Kidney epithelial cell (primary cell): ENCODE measurements at places on chromosomes 2 and 18. TPM values are rescaled to one million over a fixed set of nuclear protein-coding genes. Genes with fewer than 3 reads are reported as not detected.

- DNase-seq: no peak
Measured at GRCh38 chr2:237624565-237624964, 2.8 kb upstream of the LRRFIP1 start.

- no peak for DNase-seq
Measured at GRCh38 chr2:132991471-132992045, 321.6 kb upstream of the LYPD1 start.

GRCh38 chr2:118112771-118113334 lies 24.6 kb downstream of the INSIG2 start:
- peak; percentile 87 for DNase-seq

DNA sequence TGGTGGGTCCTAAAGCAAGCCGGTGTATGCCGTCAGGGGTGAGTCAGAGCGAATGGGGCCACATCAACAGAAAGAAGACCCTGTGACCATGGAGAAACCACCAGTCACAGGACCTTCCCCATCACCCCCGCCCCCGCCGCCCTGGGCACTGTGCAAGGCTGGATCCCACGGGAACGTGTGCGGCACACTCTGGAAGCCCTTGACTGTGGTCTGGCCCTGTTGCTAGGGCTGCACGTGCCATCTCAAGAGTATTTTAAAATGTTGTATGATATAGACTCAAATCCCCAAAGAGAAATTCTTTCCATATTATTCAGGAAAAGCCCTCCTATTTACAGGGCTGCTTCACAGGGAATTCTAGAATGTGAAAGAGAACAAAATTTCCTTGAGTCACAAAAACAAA lies 174.8 kb downstream of the BCL2 start:
- DNase-seq: no peak

- no peak for DNase-seq
Measured at GRCh38 chr18:6414118-6414722, 491 bp downstream of the L3MBTL4 start.

The LYPD6B gene
- 1.2 and 5.3 TPM in 2 replicates for total RNA-seq

The RAMP1 gene
- total RNA-seq: 3.1 and 4.4 TPM in 2 replicates

DNA sequence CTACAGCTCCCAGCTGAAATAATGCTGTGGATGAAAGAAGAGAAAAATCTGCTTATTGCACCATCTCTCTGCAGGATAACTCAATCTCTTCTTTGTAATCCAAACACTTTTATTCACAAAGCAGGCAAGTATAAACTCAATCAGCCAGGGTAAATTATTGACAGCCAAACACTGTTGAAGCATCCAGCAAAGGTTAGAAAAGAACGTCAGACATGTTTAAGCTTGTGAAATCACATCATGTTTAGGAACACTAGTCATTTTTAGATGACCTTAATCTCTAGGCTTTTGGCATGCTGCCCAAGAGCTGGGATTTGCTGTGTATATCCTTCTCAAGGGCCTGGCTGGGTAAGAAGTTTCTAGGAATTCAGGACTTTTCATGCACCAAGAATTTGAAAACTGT lies 1148.1 kb upstream of the FANCL start:
- DNase-seq: peak; percentile 75

The MLPH gene
- total RNA-seq: 27.3 and 44.6 TPM in 2 replicates

DNA sequence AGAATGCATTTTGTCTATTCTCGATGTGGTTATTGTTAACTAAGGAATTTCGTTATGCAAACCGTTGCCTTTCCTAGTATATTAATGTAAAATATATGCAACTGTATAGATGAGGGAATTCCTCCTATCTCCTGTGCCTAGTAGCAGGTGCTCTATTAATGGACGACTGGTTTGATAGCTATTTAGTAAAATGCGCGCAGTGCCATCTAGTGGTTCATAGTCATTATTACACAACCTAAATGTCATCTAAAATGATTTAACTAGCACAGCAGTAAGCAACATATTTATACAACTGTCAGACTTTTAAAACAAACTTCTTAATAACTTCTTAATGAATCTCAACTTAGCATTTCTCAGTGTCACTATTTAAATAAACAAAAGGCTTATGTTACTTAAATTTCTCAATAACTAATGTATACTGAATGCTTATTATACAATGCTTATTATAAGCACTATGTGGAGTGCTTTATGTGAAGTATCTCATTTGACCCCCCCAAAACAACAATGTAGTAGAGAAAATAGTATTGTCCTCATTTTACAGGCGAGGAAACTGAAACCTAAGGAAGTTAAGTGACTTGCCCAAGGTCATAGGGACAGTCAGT lies 77.9 kb downstream of the DTNA start:
- no peak for DNase-seq

DNA sequence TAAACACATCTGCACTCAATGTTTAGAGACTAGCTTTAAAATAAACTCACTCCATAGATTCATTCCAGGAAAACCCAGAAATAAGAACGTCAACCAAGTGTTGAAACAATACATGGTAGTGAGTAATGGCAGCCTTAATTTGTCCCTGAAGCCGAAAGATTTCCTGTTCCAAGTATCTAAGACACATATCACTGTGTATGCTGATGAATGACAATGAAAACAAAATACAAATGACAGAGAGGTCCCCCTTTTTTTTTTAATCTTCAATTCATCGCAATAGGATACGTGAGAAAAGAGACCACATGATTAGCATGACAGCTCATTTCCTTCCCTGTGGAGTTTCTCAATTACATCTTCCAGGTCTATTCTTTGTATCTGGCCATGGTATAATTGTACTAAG lies 160.5 kb upstream of the STK17B start:
- DNase-seq: no peak

GRCh38 chr2:15010346-15010745 lies 377.8 kb downstream of the LRATD1 start:
- DNase-seq: no peak

The C2orf72 gene
- 0.63 and 1.3 TPM in 2 replicates for total RNA-seq

- no peak for DNase-seq
Measured at GRCh38 chr18:79520478-79521390, 125.0 kb downstream of the NFATC1 start.

DNA sequence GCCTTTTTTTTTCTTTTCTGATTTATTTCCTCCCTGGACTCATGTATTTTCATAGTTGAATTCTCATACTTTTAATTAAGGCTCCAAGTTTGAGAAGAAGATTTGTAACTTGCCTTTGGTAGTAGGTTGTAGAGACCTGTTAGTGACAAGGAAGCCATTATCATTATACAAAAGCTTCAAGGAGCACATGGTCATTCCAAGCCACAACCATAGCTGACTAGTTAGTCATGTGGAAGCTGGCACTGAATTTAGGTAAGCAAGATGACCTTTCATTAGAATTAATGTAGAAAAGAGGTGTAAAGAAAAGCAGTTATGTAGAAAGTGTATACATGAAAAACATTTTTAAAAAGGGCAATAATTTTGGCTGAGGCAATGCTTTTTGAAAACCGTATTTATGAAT lies 89.7 kb downstream of the LRP1B start:
- no peak for DNase-seq

GRCh38 chr2:160509016-160509415 lies 15.4 kb upstream of the RBMS1 start:
- no peak for DNase-seq

The HOXD1 gene
- 9.8 and 11.1 TPM in 2 replicates for total RNA-seq

- DNase-seq: no peak
Measured at GRCh38 chr2:84846741-84847142, 34.1 kb downstream of the TRABD2A start.

DNA sequence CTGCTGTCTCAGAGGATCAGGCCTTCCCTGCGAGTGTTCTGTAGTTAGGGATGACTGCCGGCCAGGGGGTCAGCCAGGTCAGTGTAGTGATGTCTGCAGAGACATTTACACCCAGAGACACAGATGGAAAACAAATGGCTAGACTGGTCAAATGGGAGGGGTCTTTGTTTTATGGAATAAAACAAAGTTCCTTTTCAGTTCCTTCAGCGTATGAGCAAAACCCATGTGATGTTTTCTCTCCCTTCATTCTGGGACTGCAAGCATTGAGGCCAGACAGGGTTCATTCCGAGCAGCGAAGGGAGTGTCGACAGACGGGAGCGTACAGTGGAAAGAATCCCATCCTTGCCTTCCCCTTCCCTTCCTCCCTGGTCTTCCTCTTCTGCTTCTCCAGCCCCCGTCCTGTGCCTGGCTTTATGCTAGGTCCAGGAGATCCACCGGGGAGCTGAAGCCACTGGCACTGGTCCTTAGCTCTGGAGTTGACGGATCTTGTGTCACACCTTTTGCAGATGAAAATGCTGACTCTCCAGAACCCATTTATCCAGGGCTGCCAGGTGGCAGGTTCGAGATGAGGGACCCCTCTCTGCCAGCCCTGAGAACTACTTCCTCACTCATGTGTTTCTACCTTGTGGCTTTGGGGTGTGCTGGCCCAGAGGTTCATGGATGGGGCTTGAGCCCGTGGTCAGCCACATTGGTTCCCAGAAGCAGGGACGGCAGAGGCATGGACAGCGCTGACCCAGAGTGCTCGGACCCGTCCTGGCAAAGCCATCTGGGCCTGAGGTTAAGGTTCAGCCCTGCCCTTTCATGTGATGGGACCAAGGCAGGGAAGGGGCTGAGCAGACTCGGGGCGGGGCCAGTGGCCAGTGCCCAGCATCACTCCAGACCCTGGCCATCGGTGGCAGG lies 24.2 kb downstream of the ITGB1BP1 start:
- DNase-seq: no peak

- no peak for DNase-seq
Measured at GRCh38 chr2:20483194-20483895, 36.5 kb downstream of the RHOB start.

DNA sequence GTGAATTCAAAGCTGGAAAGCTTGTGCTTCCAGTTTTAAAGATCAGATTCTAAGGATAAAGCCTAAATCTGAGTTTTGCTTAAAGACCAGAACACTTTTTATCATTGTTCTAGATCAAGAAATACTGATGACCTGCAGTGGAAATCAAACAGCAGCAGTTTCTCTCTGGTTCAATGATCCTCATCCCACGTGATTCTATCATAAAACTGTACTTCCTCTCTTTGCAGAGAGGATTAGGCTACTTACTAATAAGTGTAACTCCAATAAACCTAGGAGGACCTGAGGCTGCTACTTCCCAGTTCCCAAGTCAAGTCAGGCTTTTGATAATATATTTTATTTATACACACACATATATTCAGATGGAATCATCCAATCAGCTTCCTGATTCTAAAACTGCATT lies 81.9 kb downstream of the TCF4 start:
- no peak for DNase-seq

The PSME4 gene
- total RNA-seq: 39.5 and 44.3 TPM in 2 replicates

GRCh38 chr2:229340086-229340760 lies 69.1 kb upstream of the PID1 start:
- DNase-seq: no peak

The LINC00305 gene
- not detected in 2 replicates for total RNA-seq

GRCh38 chr2:1502891-1503304 lies 89.6 kb downstream of the TPO start:
- no peak for DNase-seq

DNA sequence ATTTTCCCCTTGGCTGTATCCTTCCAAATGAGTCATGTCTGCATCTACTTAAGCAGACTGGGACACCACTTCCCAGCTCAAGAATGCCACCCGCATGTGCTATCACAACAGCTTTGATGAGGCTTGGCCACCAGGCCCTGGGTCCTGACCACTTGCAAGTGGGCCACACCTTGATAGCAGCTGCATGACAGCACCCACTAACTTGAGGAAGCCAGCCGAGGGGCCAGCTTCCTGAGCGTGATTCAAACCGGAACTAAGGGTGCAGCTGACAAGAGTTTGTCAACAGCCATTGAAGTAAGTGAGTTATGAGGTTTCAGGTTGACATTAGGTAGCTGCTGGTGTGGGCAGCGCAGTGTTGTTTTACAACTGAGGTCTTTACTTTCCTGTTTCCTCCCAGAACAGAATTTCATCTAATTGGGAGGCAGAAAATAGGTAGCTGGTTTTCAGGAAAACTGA lies 54.4 kb downstream of the EPHA4 start:
- DNase-seq: no peak

DNA sequence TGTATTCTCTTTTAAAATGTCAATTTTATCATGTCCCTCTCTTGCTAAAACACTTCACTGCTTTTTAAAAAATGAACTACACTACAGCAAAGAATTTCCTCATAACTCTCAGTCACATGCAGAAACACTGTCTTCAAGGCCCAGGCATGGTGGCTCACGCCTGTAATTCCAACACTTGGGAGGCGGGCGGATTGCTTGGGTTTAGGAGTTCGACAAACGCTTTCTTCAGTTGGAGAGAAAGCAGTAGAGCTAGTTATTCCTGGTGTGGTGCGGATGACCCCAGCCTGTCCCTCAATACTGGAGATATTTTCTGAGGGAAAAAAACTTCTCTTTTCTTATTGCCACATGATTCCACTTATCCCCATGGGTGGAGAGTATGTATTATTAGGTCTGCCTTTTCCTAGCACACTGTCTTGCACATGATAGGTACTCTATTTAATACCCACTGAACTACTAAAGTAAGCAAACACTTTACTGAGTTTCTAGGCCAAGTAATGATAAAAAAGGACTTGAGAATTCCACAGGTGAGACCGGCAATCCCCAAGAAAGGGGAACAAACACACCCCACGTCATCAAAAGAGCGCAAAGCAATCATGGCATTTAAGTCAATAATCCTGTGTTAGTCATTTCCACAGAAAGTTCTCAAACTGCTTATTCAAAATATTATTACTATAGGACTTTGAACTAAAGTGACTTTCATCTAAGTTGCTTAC lies 77.1 kb downstream of the SPIRE1 start:
- DNase-seq: no peak

The NEU2 gene
- total RNA-seq: not detected in 2 replicates

The M1AP gene
- 1.3 and 1.6 TPM in 2 replicates for total RNA-seq
